Ecto neural progenitor cell (in vitro differentiated cells): ENCODE measurements at places on chromosomes 4 and X.

GRCh38 chrX:103864149-103864548 lies 32.1 kb upstream of the RAB9B start:
- DNase-seq, result no peak

DNA sequence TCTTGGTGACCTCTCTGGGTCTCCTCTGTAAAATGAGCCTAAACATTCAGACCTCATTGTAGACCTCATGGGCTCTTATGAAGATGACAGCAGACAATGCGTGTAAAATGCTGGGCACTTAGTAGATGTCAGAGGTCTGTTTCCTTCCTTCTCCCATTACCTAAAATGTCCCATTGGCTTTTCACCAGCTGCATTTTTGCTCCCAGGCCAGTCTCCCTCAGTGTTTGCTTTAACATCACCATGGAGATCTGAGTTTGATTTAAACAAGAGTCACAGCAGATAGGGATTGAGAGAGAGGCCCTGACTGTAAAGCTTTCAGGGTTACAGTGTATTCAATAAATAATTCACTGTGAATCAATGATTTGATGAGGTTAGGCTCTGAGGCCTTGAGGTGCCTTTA lies 24.3 kb downstream of the PSAPL1 start:
- no peak for DNase-seq

DNA sequence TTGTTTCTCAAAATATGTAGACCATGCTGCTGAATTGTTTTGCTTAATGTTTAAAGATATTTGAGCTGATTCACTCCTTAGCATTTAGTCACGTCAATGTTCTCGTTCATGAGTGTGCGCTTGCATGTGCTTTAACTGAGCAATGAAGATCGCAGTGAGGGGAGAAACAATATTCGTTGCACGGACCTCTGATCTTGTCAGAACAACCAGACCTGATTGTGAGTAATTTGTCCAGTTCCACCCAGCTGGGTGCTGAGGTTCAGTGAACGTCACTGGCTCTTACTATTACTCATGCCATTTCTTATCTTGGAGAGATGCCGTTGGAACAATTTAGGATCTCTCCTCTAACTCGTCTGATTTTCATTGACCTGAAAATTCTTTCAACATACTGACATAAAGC lies 15.0 kb upstream of the PRKX start:
- no peak for DNase-seq

DNA sequence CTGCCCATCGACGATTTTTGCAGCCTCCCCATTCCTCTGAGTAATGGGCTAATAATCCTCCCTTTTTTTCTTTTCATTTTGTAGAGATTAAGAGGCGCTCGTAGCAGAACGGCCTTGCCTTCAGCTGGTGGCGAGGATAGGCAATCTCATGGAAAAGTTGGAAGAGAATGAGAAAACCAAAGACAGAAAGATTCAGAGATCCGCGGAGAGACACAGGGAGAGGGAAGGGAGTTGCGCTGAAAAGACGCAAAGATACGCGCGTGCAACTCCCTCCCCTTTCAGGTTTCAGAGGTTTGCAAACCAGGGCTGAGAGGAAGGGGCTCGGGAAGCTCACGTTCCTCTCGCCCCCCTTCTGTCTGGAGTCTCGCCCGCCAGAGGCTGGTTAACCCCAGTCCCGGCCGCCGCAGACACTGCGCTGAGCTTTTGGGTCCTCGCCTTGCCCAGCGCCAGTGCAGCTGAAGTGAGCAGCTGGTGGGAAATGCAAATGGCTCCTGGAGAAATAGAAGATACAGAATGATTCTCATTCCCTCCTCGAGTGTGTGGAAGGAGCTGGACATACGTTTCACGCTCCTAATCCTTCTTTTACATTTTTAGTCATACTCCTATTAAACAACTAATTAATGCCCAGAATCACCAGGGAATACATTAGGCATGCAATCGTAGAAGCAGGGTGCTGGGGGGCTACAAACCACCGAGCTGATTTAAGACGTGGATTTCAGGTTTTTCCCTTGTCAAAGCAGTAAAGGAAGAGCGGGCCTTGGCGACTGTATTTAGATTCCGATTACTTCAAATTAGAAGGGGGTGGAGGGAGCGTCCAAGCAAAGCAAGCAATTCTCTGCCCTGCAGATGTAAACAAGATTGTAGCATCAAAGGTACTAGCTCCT lies 16.6 kb upstream of the PITX2 start:
- peak; percentile 69 for DNase-seq

- DNase-seq, result peak; percentile 52
Observed at GRCh38 chrX:18426004-18426320, 554 bp downstream of the CDKL5 start.

DNA sequence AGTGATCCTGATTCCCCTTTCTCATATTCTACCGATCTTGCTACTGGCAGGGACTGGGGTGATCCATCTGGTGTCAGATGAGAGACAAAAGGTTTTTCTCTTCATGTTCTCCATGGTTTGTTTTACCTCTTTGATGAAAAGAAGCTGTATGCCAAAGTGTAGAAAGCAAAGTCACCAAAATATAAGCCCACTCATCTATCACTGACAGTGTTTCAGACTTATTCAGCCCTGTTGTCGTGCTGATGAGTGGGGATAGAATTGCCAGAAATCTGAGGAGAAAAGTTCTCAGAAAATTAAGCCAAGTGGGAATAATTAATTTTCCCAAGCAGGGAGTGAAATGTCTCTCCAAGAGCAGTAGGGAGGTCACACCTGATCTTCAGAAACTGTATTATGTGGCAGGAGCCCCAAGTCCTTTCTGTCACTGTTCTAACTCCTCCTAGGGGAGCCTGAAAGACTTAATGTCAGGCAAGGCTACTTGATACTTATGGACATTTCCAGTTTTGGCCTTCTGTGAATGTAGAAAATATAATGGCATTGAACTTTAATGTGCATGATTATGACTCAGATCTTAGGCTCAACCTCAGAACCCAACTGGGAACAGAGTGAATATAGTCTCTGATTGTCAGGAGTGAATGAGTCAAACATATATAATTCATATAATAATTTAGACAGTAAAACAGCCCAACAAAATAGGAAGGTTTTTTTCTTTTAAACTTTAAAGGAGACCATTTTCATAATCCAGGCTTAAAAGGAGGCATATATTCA lies 298.1 kb downstream of the ANKRD50 start:
- no peak for DNase-seq

DNA sequence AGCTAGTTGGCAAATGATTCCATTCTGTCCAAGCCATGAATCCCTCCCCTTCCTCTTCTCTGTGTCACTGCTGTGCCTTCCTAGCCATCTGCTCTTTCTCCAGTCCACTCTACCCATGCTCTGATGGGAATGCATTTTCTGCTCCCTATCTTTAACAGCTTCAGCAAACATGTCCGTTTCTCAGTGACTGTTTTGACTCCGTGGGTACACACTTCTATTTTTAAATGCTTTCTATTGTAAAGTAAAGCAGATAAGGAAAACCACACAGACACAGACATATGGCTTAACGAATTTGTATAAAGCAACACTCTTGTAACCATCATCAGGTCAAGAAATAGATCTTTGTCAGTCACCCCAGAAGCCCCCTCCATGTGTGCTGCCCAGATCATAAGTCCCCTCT lies 72.4 kb upstream of the KLHL13 start:
- DNase-seq, result no peak

- DNase-seq, result no peak
Observed at GRCh38 chr4:137370206-137370633, 162.1 kb downstream of the PCDH18 start.

DNA sequence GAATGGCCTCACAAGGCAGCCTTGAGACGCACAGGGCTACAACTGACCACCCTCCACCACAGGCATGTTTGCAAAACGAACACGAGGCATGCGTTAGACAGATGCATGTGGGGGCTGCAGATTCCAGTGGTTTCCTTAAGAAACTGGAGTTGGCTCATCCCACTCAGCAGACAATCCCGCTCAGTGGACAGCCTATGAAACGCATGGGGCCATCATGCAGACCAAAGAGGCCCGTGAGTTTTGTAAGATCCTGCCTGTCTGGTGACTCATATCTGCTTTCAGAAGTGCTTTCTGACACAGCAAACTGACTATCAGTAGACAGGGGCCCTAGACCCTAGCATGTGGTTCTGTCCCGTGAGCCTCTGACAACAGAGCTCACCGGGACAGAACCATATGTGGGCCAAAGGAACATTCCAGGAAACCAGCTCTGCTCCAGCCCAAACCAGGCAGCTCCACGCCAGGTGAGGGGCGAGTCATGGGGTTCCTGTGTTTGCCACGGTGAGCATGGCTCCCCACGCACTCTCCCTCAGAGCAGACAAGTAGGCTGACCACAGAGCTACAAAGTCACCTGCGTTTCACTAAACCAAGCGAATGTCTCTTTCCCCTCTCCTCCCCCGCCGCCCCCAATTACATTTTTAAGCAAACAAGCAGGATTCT lies 74.4 kb downstream of the MTMR1 start:
- DNase-seq, result no peak

DNA sequence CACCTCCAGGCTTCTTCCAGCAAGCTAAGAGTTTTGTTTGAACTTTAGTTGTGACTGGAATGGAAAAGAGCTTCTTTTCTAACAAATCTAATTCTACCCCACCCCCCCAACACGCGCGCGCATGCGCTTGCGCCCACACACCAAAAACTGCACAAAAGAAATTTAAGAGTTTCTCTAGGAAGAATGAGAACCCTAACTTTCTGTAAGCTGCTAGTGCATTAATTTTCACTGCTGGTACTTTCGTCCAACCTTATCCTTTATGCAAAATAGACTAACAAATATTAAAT lies 9.0 kb upstream of the INTU start:
- peak; percentile 49 for DNase-seq

DNA sequence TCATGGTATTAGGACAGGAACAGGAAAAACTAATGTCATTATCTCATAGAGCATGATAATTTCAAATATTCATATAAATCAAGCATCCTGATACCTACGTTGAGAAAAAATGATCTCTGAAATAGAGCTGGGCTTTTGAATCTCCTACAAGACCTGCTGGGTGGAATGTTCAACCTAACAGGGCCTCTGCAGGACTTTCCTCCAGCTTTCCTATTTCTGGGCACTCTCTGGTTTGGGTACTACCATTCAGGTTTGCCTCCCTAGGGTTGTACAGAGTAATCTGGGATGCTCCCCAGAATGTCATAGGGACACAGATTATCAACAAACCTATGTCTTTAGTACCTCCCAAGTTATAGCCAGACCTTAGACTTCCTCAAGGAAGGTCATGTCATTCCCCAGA lies 108.9 kb downstream of the CDS1 start:
- no peak for DNase-seq

DNA sequence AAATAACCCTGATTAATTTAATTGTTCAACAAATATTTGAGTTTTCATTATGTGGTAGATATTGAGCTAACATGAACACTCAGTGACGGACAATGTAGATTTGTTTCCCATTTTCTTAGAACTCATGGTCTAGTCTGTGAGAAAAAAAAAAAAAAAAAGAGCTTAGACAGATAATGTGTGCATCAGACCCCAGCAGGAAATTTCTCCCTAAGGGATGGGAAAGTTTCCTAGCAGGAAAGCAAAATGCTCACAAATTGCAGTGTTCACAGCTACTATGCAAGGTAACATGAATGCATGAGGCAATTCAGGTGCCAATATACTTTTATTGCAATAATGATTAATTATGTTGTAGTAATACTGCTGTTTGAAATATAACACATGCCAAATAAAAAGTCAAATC lies 843.2 kb upstream of the SLIT2 start:
- DNase-seq, result no peak

- DNase-seq, result no peak
Observed at GRCh38 chrX:12843061-12843667, 23.7 kb upstream of the TLR7 start.

DNA sequence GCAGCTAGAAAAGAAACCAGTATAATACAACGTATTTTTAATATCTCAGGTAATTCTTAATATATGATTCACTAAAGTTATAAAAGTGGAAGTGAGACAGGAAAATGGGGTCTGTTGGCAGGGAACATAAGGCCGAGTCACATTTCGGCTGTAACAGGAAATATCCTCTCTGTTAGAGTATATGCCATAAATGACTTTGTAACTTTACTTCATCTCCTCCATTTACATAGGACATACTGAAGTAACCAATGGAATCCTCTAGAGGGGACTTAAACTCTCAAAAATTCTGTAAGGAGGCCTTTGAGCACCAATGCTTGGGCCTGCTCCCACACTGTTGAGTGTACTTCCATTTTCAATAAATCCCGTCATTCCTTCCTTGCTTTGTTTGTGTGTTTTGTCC lies 71.3 kb downstream of the ANKRD17 start:
- no peak for DNase-seq

DNA sequence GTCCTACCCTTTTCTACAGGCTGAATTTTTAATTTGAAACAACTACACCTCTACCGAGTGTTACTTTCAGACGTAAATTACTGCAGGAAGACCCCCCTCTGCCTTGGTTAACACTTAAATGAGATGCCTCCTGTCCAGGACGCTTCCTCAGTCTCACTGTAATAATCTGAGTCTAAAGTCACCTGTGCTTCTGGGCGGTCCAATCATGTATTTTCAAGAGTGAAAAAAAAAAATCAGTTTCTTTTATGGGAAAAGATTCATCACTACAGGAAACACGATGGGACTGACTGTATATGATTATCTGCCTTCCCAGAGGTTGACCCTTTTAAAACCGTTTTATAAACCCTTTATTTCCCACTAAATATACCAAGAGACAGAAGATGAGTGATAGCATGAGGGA lies 776 bp downstream of the RBM47 start:
- DNase-seq, result no peak
